Activated naive CD4-positive, alpha-beta T cell treated with anti-CD3 and anti-CD28 coated beads, Interleukin-2, amount 50 U/mL, for 72 hours (primary cell): ENCODE measurements at places on chromosomes 16 and 17.

DNA sequence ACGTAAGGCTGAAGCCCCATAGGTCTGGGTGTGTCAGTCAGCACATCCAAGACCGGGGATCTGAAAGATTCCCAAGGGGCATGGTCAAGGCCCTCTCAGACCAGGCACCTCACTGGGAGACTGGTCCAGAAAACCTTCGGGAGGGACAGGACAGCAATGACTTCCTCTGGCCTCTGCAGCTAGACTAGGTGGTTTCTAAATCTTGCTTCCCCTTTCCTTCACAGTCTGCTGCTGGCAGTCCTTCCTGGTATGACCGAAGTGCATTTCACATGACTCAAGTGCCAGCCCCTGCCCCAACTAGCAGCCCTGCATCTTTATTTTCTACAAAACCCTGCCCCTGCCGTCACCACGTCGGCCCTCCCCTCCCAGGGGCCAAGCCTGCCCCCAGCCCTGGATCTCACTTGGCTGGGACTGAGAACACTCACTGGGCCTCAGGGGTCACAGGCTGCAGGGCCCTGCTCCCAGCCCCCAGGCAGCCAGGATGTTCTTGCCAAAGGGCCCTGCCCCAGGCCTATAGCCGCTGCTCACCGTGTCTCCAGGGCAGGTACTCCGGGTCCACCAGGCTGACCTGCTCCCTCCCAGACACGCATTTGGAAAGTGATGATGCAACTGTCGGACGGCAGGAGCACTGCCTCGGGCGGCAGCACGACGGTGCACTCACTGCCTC lies 18.3 kb downstream of the POLR3K start:
- DNase-seq, result no peak

GRCh38 chr17:38658741-38659345 lies 15.9 kb downstream of the EPOP start:
- no peak for DNase-seq

- peak; percentile 44 for DNase-seq
Observed at GRCh38 chr17:75878174-75878998, at the start of gene TRIM47. TSS of gene TRIM47 (minus strand) at chr17:75878581. CDS start at chr17:75878548, 33 bp downstream.

- DNase-seq, result no peak
Observed at GRCh38 chr17:21095735-21096134, 31.0 kb upstream of the DHRS7B start.

- DNase-seq, result peak; percentile 31
Observed at GRCh38 chr16:75495076-75495674, at the start of gene CHST6. TSS of gene CHST6 (minus strand) at chr16:75495441. CDS start at chr16:75479828, 15,613 bp downstream.

DNA sequence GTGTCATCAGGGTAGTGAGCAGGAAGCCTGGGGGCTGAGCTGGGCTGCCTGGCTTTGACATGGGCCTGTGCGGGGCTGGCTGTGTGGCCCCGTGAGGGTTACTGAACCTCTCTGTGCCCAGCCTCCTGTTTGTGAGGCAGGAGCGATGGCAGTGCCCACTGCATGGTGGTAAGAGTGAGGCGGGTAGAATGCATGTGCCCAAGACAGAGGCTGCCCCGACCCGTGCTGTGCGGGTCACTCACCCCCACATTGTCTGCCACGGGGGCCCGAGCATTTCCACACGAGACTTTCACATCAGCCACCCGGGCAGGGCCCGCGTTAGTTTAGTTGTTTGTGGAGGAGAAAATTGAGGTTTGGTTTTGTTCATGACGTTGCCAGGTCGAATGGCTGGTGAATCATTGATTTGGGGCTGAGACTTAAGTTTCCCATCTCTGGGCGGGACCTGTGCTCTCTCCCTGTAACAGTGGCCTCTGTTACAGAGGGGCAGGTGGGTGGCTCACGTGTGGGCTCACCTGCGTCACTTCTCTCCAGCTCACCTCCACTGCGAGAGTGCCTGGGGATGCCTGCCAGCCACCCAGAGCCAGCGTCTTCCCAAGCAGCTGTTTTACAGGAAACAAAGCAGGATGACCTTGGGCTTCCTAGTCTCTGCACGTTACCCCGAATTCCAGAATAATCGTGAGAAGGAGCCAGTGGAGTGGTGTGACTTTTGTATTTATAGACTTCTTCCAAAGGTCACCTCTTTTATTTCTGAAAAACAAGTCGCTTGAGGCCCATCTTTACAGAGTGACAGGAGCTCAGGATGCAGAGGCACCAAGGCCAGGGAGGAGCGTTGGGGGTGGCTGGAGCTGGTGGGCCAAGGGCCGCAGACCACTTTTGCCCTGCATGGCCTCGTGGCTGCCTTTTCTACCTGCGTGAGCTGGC lies 150.6 kb downstream of the RPTOR start:
- no peak for DNase-seq

GRCh38 chr17:17315142-17315821 lies 12.1 kb downstream of the NT5M start:
- peak; percentile 11 for DNase-seq

- DNase-seq, result no peak
Observed at GRCh38 chr17:34235389-34236028, 19.6 kb upstream of the CCL2 start.

GRCh38 chr17:82100502-82101298 lies 2.7 kb upstream of the FASN start:
- DNase-seq, result no peak

DNA sequence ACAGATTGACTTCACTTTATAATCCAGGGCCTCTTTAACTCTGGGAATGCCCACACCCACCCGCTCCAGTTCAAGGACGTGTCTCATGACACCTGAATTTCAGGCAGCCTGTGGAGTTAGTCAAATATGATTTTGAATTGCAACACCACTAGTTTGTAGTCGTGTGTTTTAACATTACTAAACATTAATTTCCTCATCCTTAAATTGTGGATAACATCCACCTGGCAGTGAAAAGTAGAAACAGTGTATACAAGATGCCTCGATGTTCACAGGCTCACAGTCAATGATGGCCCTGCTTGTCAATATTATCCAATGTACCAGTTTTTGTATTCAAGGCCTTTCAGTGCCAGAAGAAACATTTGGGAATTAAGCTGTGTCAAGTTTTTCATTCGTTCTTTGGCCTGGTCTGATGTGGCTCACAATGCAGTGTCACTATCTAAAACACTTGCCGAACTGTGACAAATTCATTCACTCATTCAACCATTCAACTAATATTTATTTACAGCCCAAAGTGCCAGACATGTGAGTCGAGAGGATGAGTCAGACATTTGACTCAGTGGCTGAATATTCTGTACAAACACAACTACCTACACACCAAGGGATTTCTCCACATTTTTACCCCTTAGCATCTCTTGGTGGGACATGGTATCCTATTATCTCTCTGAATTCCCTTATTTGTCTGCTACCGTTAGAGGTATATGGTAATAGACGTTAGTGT lies 1.4 kb downstream of the MEIOB start:
- DNase-seq, result no peak

DNA sequence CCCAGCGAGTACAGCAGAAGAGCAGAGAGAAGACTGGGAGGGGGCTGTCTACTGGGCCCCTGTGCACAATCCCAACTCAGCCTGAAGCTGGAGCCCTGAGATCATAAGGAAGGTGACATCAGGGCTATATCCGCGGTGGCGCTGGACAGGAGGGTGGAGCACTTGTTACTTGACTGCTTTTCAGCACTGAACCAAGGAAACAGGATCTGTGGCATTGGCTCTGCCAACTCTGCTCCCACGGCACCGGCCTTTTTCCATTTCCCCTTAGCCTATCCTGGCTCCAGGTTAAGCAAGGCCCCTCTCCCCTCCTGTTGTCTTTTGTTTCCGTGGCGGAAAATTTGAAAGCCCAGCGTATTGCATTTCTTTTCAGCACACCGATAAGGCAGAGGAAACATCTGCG lies 125.0 kb upstream of the IRX3 start:
- no peak for DNase-seq

DNA sequence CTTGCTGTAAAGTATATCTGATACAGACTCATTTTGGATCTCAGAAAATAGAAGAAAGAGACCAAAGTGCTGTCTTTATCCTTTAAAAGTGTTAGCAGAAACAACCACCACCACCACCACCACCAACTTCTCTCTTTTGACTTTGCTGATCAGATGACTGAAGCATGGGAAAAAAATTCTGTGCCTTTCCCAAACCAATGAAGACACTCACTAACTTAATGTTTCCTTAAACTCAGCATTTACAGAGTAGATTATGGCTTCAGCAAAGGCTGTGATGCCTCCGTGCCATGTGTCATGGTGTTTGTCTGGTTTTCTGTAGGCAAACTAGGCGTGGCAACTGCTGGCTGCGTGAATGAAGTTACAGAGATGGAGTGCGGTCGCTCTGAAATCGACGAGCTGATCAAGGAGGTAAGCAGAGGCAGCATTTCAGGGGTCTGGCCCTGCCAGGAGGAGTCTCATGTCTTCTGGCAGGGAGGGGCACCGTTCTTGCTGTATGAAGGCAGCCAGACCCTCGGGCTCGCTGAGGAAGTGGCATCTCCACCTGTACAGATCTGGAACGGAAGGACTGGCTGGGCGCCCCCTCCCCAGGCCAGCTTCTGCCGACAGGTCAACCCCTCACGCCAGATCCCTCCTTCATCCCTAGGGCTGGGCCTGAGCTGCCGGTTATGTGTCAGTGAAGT lies 12.4 kb downstream of the IRF8 start:
- no peak for DNase-seq

- DNase-seq, result no peak
Observed at GRCh38 chr17:7853691-7854038, 1.2 kb upstream of the TMEM88 start.

GRCh38 chr17:2959371-2960130 lies 103.9 kb downstream of the OR1D5 start:
- no peak for DNase-seq

DNA sequence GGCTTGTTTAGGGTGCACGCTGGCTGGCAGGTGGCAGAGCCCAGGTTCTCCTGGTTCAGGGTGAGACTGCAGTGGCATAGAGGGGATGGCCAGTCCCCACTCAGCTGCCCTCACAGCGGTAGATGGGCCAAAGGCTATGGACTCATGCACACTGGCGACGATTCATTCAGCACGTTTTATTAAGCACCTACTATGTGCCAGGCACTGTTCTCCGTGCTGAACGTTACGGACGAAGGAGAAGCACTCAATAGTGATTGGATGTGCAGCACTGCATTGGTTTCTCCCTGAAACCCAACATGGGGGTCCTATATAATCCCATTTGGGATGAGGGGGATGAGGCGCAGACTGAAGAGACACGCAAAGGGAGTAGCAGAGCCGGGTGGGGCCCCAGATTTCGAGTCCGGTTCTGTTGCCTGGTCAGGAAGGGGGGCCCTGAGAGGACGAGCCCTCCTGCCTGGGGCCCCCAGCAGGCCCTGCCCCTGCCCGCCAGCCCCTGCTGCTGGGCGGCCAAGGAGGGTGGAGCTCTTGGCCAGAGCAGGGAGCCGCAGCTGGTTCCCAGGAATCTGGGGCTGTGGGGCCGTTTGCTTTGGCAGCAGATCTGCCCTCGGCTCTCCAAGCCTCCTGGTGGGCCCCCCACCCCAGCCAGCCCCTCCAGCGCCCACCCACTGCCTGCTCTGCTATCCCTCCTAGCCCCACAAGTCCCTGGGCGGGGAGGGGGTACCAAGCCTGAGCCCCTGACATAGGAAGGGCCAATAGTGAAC lies 8.8 kb downstream of the GLIS2 start:
- no peak for DNase-seq

GRCh38 chr16:78098087-78098486 lies 1.4 kb upstream of the WWOX start:
- DNase-seq, result no peak

GRCh38 chr17:64572682-64573154 lies 65.9 kb downstream of the CEP95 start:
- no peak for DNase-seq

GRCh38 chr17:1787301-1787902 lies 25.5 kb downstream of the SERPINF1 start:
- DNase-seq, result no peak

GRCh38 chr17:82802075-82802780 lies 37.6 kb downstream of the ZNF750 start:
- DNase-seq, result no peak

GRCh38 chr17:34420900-34421299 lies 57.9 kb upstream of the CCL1 start:
- DNase-seq, result no peak

- DNase-seq, result no peak
Observed at GRCh38 chr17:51500454-51500853, 240.1 kb downstream of the UTP18 start.

DNA sequence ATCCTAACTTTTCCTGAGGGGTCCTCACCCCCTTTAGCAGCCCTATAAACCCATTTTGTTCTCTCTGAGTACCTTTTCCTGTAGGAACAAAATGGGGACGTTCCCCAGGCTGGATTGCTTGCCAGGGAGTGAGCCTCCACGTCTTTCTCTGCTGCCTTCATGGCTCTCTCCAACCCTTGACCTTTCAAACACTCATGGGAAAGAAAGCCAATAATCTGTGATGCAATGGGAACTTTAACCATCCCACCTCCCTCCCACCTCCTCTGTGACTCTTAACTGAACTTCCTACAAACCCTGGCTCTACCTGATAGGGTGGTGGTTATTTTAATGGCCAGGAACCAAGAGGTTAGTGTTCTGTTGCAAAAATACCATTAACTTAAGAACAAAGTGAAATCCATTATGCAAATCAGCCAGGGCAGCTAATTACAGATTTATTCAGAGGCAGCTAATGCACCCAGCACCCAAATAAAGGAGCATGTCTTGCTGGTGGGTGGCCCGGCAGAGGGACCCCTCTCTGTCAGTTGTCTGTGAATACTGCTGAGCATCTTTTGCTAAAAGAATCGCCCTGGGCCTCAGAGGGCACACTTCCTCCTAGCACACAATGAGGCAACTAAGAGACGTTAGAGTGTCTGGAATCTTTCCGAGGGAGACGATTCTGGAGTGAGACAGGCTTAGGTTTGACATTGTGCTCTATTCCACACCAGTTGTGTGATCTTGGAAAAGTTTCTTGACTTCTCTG lies 3.0 kb downstream of the PIPOX start:
- DNase-seq, result no peak
